ENCODE measurements at places on chromosomes 7 and 10.

- no peak for DNase-seq
These were observed 37.4 kb downstream of the ZNRF2 start for GRCh38 chr7:30321882-30322192.

DNA sequence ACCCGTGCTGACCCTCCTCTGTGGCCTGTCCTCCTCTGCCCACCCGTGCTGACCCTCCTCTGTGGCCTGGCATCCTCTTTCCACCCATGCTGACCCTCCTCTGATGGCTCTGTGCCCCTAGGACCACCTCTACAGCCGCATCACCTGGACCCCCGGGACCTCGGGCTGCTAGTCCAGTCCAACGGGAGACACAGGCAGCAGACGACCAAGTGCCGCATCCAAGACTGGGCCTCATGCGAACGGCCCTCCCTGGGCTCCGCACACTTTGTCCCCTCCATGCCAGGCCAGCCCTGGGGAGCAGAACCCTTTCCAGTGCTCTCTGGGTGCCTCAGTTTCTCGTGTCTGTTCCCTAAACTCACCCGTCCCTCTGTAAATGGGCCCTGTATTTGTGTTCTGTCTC is 107.2 kb upstream of the RNF32 start:
- no peak for DNase-seq

DNA sequence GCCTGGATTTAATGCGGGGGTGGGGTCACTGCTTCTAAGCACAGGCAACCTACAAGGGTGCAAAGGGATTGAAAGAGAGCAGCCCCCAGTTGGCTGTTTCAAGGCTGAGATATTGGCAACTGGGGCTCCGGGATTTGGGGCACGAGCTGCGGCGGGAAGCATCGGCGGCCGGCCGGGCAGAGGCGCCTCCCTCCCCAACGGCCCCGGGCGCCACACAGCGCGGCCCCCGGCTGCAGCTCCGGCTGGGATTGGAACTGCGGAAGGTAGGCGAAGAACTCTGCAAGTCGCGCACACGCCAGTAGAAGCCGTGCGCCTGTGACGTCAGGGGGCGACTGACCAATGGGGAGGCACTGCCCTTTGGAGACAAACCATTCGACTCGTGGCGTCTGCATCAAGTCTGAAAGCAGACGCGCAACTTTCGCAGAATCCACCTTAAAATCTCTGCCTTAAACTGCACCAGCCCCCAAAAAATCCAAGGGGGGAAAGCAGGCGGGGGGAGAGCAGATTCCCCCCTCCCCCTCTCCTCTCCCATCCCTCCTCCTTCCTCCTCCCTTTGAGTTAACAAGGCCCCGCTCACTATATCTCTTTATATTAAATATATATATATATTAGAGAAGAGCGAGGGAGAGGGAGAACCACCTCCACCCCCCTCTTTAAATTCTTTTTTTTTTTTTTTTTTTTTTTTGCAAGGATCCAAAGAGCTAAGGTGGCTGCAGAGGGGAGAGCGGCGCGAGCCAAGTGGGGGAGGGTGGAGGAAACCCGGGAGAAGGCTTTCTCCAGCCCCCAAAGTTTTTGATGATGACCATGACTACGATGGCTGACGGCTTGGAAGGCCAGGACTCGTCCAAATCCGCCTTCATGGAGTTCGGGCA is at the start of gene DLX6:
Gene DLX6 (plus strand): TSS at position 371 of the 872 bp plus-strand sequence. CDS start 425 bp downstream, at position 796.
- peak; percentile 93 for DNase-seq

DNA sequence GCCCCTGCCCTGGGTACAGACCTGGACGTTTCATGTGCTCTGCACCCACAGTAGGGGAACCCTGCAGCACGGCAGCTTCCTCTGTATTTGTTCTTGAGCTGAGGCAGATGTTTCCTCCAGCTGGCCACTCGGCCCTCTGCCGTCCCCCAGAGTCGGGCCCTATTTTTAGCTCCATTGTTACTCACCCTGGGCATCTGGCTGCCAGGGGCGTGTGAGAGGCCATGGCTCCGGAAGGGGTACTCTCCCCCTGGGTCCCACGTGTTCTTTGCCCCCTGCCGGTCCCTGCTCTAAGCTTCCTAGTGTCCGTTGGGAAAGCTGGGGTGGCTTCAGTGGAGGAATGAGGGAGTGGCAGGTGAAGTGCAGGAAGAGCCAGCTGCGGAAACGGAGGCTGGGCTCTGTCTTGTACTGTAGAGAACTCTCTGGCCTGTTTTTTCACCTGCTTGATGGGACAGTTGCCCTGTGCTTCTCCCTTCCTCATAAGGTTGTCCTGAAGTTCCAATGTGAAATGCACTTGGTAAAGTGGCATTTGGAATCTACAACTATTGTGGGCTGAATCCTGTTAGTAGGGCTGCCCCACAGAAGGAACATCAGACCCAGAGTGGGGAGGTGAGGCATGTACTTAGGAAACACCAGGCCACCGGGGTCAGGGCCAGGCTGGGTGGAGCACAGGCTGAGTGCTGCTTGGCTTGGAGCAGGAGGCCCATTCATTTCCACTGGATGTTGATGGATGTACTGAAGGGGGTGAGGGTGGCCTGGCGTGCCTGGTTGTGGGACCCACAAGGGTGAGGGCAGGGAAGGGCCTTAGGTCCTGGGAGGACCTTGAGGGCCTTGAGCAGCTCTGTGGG is 30.6 kb downstream of the PALD1 start:
- no peak for DNase-seq

DNA sequence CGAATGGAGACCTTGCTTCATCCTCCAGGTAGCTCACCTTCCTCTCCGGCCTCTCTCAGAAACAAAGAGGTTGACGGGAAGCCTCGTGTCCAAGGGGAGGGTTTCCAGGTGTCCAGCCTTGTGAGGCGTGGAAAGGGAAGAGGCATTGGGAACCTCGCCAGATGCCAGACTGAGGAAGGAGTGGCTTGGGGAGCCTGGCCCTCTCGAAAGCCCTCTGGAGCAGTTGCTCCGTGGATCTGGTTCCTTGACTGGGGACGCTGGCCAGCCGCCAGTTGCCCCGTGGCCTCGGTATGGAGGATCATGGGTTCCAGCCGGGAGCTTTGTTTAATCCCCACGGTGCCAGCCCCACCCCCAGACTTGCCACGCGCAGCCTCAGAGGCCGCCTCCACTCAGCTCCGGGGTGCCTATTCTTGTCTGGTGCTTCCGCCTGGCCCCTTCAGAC is 30.3 kb upstream of the SUN1 start:
- DNase-seq = peak; percentile 85

DNA sequence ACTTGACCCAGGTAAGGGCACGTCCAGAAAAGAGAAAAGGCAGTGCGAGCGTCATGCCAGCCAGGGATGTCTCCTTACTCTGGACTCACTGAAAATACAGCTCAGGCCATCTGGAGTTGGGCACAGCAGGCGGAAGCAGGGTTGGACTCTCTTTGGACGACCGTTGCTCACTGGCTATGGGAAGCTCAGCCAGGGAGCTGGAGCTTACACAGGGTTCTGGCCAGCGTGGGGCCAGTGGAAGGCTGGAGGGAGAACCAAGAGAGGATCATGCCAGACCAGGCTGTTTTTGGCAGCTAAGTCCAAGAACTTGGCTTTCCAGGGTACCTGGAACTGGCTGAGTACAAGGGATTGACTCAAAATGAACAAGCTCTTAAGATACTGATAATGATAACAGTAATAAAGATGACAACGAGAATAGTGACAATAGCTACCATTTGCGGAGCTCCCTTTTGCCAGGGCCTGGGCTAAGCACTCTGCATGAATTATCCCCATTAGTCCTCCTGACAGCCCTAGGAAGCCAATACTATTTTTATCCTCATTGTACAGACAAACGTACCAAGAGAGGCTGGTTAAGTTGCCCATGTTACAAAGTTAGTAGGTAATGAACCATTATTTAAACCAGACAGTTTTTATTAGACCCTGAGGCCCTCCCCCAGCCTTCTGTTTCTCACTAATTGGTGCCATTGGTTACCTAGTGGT is 177.6 kb downstream of the PTPN20 start:
- DNase-seq = no peak

GRCh38 chr7:94250124-94250523 is 144.6 kb upstream of the COL1A2 start:
- no peak for DNase-seq

DNA sequence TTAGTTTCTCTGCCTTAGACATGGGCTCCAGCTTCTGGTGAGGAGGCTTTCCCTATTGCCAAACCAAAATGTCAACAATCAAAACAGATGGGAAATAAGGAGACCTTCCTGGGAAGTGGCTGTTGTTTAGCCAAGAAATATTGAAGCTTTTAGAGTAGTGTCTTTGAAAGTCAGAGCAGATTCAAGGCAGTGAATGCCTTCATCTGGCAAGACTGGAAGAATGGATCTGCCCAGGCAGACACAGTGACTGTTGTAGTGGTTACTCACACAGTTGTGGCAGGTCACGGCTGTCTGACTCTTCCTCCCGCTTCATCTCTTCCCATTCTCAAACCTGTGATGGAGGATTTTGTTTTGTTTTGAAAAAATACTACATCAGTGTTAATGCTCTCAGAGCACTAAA is 154.1 kb upstream of the ADO start:
- no peak for DNase-seq

GRCh38 chr7:48938539-48939295 is 14.4 kb downstream of the CDC14C start:
- DNase-seq = no peak

GRCh38 chr10:77158666-77159065 is 478.9 kb downstream of the KCNMA1 start:
- DNase-seq = no peak

DNA sequence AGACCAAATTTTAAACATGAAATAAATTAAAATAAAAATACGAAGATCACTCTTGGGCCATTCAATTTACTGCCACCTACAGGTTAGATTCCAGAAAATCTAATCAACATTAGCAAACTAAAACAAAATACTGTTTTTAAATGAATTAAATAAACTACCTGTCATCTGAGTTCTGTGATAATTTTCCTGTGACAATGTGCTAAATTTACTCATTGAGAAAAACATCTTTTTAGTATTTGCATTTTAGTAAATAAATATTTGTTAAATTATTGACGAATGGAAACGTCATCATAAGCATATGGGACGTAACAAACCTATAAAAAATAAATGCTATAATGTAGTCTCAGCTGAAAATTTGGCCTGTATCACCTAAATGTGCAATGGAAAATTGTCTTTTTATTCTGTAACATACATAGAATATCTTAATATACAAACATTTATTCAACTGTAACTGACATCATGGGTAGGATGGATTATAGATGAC is 72.1 kb downstream of the ITGB8 start:
- DNase-seq = no peak

DNA sequence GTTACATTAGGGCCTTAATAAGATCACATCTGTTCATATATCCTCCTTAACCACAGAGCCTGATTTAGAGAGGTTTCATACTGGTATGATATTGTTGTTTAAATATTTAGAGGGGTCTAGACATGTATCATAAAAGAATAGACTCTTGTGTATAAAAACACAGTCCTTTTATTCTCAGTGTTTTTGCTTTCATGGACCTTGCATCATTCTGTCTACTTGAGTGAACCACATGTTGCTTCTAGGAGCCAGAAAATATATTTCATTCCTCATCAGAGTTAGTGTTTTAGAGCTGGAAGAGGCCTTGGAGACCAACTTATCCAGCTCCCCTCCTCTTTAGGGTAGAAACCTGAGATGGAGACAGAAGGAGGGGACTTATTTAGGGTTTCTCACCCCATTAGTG is 312.8 kb downstream of the LRMDA start:
- DNase-seq = no peak

DNA sequence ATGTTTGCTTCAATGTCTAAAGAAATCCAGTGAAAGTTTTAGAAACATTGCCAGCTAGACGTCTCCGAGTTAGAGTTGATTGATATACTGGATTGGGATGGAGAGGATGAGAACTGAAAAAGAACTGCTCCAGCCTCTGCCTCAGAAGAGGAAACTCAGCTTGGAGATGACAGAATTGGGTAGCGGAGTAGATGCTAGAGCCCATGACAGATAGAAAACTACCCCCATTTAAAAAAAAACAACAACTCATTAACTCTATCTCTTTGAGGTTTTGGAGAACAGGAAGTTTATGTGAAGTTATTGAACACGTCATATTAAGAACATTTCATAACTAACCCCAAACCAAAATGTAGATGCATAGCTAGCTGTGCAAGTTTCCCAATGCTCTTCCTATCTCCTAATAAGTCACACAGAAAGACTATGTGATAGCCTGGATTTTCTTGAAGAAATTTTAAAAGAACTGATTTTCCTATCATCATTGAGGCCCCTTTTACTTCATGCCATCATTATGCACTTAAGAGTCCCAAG is 28.3 kb upstream of the AFAP1L2 start:
- no peak for DNase-seq

- no peak for DNase-seq
These were observed 52.3 kb upstream of the PTPN12 start for GRCh38 chr7:77484785-77485184.

Measured in posterior vena cava (tissue), 2 donors.